OCI-M1 (cell line): ENCODE measurements at places on chromosomes 12 and 14.

GRCh38 chr12:57893431-57894353 lies 47.2 kb upstream of the CTDSP2 start:
- DNase-seq: peak; percentile 34

DNA sequence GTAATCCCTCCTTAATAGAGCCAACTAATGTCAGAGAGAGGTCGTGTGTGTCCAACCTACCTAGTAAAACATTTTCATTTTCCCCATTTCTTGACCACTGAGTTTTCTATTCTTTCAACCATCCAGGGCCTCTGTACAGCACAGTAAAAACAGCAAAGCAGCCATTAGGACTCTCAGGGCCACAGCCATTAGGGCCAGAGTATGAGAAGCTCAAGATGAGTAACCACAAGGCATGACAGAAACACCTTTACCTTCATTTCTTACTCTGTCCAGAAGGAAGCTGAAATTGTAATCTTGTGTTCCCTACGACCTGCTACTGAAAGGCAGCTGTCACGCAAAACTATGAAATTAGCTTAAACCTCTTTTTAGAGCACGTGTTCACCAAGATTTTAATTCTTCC lies 2.3 kb downstream of the SPPL3 start:
- no peak for DNase-seq

- DNase-seq: peak; percentile 12
Observed at GRCh38 chr12:50799908-50800307, 36.0 kb downstream of the ATF1 start.

DNA sequence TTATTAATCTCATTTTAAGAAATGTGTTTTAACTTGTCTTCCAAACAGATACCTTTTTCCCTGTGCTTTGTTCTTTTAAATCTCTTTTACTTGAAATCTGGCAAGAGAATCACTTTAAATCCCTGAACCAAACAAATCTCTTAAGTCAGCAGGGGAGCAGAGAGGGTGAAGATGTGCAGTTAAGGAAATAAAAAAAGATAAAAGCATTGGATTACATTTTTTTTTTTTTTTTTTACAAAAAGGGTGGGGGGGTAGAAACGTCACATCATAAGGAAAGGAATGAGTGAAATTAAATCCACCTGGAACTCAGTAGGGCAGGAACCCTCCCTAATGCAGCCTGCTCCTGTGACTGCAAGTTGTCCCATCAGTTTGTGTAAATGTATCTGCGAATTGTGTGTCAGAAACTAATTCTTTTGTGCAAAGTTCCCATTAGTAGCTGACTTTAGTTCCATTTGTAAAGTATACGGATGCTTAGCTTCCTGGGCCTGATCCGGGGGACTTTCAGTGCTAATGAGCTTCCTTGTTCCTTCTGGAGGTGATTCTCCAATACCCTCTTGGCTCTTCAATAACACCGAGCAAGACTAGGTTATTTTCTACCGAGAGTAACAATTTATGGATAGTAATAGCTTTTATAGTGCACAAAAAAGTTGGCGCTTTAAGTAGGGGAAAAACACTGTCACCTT lies 1.5 kb downstream of the TTC6 start:
- no peak for DNase-seq

- peak; percentile 7 for DNase-seq
Observed at GRCh38 chr14:56581041-56581727, 1.6 kb downstream of the TMEM260 start.

DNA sequence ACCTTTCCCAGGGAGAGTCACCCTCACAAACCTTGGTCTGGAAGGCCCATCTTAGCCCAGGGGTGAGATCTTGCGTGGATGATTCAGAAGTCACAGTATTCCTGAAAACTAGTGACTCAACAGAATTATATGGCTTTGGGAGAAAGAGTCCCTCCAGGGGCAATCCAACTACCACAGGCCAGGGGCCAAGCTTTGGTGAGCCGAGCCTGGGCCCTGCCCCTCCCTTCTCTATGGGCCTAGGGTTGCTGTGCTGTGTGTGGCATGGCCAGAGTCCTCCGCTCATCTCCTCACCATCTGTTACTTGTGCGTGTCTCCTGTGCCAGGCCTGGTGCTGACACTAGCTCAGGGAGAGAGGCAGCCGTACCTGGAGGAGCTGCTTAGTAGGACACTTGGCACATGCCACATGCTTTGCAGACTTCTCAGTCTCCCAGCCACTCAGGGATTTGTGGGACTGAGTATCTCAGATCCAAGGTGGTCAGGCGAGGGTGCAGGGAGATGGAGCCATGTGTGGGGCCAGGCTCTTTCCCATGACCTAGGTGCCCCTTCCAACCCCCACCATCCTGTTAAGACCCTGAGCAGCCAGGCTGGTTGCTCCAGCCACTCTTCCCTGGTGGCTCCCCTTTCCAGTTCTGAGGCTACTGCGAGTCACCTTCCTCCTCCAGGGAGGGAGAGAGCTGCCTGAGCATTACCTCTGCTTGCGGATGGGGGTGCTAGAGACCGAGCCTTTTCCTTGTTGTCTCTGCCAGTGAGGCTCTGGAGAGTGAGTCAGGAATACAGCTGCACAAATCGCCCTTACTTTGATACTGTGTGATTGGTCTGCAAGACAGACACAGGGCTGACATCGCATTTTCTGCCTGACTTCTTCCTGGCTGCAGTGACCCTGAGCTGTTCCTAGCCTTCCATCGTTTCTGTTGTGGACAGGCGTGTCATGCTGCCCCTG lies 94.1 kb downstream of the SLC25A47 start:
- DNase-seq: peak; percentile 16

DNA sequence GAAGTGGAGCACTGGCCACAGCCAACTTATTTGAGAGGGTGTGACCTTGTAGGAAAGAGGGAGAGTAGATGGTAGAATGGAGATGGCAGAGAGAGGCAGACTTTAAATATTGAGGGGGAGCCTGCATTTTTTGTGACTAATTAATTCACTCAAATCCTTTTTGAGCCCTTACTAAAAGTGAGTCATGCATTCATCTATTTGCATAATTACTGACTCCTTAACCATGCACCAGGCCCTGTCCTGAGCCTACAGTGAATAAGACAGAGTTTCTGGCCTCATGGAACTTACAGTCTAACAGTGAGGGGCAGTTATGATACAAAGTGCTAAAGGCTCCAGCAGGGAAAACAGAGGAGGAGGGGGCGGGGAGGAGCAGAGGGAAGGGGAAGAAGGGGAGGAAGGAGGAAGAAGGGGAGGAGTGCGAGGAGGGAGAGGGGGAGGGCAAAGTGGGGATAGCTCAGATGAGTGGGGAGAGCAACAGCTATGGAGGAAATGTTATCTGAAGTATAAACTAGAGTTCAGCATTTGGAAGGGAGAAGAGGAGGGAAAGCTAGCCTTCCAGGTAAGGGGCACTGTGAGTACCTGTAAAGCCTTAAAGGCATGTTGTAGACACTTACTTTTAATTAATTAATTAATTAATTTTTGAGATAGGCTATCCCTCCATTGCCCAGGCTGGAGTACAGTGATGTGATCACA lies 7.5 kb upstream of the CTDSP2 start:
- DNase-seq: no peak

GRCh38 chr14:24250354-24250753 lies 7.9 kb upstream of the TINF2 start:
- no peak for DNase-seq

DNA sequence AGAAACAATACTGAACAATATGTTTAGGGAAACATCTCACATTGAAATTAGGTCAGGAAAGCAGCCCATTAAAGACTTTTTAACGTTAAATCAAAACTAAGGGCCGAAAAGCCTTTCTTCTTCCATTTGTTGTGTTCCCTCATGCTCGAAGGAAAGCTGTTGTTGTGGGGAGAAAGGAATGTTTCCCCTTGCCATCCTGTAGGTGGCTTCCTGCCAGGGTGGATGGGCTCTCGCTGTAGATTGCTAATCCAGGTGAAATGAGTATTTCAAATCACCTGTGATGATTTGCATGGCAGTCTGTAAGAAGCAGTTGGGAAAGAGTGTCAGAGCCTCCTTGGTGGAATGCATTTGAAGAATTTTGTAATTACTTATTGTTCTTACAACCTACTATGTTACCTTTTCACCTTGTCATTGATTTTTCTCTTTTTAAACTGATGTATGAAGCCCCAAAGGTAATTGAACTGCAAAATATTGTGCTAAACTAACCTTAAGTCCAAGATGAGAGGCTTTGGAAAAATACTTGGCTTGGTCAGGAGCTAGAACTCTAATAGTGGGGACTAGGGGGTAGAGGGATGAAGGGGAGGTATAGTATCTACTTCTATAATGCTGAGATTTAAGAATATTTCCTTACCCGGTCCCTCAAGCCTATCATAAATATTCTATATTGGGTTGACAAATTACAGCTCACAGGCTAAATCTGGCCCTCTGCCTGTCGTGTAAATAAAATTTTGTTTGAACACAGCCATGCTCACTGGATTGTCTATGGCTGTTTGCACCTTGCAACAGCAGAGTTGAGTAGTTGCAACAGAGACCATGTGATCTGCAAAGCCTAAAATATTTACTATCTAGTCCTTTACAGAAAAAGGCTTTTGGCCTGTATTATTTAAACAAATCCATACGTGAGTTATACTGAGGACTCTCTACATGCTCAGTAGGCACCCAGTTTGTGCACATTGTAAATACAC lies 7.7 kb upstream of the DCP1B start:
- DNase-seq: no peak

DNA sequence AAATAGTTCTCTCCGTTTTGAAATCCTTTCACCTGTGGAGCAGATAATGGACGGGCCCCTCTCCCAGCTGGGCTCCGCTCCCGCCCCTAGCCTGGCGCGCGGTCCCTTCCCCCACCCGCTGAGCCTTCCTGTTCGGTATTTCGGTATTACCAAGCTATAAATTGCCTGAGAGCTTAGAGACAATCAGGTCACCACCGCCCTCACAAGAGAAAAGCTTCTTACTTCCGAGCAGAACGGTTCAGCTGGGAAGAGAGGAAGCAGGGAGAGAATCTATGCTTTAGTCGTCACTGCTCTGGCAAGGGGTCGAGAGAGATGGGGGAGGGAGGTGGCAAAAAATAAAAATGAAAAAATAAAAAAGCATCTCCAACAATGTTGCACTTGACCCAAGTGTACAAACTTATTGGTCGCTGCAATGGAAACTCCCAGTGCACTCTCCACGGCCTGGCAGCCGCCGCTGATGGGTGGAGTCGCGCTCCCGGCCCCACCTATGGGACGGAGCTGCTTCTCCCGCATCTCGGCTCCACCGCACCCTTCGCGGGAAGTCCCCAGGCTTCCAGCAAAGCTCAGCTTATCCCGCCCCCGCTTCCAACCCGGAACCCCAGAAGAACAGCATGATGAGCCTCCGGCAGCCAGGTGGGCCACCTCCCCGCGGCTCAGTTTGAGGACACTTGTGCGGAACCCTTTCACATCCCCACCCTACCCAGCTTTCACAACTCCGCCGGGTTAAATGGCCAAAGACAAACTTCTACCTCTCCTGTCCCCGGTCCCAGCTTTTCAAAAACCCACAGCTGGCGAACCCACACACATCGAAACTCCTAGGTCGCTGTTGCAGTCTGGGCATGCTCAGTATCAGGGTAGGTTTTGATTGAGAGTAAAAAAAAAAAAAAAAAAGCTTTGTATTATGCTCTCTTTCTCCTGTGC lies 832 bp upstream of the SYT1 start:
- DNase-seq: no peak

DNA sequence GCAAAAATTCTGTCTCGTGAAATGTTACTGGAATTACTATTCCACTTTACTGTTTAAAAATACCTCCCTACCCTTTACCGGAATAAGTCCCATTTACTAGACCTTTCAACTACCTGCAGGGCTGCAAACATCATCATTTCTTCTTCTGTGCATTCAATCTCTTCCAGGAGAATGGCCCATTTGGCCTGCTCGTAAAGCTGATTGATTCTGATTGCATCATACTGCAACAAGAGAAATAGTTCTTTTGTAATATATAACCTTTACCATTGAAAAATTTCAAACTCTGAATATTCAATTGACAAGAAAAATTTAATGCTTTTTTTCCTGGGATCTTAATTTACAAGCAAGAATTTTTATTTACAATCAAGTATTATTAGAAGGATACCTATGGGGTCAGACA lies 72.4 kb downstream of the FERMT2 start:
- DNase-seq: peak; percentile 38

DNA sequence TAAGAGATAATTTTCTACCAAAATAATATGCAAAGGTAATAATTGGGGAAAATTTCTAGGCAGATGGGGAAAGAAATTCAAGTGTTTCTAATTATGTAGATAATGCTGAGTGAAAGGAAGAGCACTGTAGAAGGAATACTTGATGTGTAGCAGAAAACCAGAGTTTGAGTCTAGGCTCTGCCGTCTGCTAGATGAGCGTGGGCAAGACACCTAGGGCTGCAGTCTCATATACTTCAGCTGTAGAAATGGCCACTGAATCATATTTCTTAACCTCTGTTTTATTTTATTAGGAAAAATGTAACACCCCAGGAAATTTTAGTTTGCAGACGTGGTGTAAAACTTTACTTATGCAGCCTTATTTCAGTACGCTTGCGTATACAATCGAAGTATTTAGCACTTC lies 59.8 kb upstream of the SLC38A2 start:
- DNase-seq: no peak

- peak; percentile 86 for DNase-seq
Observed at GRCh38 chr12:27969624-27970400, 2.7 kb downstream of the PTHLH start.

DNA sequence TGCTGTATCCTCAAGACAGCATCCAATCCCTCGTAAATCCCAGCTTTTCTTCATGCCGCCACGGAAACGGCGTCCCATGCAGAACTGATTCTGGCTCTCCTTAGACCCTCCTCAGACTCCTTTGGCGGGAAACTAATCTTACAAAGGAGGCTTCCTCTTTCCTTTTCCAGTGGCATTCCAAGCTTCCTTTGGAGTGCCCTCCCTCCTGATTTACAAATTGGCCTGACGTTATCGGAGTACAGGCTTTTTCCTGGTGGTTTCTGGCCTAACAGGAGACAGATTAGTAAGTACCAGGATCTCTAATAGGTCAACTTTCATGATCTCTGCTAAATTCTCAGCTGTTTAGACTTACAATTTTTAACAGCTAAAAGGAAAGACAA lies 1.3 kb upstream of the ZDHHC17 start:
- no peak for DNase-seq

GRCh38 chr14:99191395-99192027 lies 80.5 kb downstream of the BCL11B start:
- no peak for DNase-seq

GRCh38 chr12:15505616-15506015 lies 183.3 kb downstream of the PTPRO start:
- no peak for DNase-seq

DNA sequence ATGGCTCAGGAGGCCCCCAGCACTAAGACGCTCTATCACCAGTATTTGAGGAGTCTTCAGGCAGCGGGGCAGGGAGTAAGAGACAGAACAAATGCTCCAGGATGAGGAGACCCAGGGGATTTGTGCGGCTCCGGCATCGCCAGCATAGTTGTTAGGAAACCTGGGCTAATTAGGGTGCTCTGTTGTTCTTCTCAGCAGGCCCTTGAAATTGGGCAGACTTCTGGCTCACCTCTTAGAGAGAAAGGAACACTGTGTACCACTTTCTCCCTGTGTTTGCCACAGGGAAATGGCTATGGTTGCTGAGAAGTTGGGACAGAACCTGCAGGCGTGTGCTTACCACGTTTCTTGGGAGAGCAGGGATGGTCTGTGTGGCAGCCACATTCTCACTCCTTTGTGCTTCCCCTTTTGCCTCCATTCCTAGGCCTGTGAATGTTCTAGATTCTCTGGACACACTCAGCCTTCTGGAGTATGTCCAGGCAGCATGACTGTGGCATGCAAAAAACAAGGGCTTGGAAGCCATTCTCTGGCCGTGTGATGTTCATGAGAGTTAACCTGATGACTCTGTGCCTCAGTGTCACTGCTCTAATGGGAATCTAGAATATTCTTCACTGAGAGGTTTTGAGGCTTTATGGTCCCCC lies 109.0 kb downstream of the CHST11 start:
- no peak for DNase-seq

GRCh38 chr14:20195911-20196310 lies 5.2 kb downstream of the OR11G2 start:
- peak; percentile 70 for DNase-seq
